GM23248 (cell line): ENCODE measurements at places on chromosomes 7 and 10. TPM values are rescaled to one million over a fixed set of nuclear protein-coding genes. Genes with fewer than 3 reads are reported as not detected.

The CYP26C1 gene
- not detected in 2 replicates for polyA plus RNA-seq

The CLDN3 gene
- not detected in 2 replicates for polyA plus RNA-seq

The OPN4 gene
- not detected in 2 replicates for polyA plus RNA-seq

DNA sequence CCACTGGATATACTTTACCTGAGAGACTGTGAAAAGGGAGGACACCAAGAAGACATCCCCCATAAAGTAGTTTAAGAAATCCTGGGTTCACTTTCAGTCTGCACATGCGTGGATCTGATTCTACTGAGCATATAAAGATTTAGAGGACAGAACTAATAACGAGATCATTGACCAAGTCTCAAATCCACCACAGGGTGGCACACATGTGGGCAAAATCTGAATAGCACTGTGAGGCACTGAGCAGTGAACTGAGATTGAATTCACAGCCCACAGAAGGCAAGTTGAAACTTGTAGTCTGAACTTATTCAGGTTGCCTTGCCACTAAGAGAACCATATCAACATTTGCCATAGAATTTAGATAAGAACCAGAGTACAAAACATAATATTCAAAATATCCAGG, 818.6 kb downstream of the GRID1 start:
- DNase-seq = peak; percentile 24

DNA sequence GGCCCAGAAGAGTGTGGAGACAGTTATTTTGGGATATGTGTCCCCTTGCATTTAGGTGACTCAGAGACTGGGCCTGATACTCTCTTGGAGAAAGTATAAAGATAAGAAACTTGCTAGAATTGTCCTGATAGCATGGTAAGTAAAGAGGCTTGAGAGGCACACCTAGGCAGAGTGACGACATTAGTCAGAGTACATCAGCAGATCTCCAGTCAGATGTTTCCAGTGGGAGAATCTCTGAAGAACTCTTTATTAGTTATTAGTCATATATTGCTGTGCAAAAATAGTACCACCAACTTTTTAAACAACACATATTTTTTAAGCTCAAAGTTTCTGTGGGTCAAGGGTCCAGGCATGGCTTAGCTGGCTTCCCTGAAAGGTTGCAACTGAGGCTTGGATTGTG, 182.6 kb downstream of the NEBL start:
- DNase-seq = no peak

DNA sequence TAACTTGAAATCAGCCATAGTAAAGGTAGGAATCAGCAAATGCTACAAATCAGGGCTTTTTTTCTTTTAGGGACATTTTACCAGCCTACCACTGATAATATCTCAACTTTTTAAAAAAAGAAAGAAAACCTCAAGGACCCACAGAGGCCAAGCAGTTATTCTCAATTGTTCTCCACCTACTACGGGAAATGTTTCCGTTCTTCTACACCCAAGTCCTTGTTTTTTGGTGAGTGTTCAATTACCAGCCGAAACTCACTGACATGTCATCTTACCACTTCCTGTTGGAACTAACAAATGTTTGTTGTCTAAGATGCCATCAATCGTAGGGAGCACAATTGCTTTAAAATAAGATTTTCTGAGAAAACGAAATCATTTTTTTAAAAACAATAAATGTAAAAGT, 50.2 kb upstream of the CDK1 start:
- DNase-seq = no peak

GRCh38 chr10:86506062-86506461, 15.5 kb downstream of the WAPL start:
- DNase-seq = no peak

GRCh38 chr10:77236700-77237099, 400.9 kb downstream of the KCNMA1 start:
- DNase-seq = peak; percentile 53

DNA sequence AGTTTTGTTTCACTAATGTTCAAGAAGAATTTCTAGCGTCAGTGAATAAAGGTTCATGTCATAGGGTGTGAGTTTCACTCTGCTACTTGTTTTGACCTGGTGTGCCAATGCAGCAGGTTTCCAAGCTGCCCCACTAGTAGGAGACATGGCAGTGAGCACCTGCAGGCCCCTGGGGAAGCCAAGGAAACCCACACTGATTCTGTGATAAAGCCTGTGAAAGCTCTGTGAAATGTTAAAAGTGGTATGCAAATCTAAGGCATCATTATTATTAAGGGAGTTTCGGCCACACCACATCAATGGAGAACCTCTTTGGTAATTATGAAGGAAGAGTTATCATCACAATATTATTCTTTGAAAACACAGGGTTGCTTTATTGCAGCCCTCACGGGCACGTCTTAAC, 46.4 kb downstream of the ABCB5 start:
- DNase-seq = no peak

- peak; percentile 72 for DNase-seq
These were observed 3.0 kb downstream of the DDIT4 start for GRCh38 chr10:72276421-72277339.

DNA sequence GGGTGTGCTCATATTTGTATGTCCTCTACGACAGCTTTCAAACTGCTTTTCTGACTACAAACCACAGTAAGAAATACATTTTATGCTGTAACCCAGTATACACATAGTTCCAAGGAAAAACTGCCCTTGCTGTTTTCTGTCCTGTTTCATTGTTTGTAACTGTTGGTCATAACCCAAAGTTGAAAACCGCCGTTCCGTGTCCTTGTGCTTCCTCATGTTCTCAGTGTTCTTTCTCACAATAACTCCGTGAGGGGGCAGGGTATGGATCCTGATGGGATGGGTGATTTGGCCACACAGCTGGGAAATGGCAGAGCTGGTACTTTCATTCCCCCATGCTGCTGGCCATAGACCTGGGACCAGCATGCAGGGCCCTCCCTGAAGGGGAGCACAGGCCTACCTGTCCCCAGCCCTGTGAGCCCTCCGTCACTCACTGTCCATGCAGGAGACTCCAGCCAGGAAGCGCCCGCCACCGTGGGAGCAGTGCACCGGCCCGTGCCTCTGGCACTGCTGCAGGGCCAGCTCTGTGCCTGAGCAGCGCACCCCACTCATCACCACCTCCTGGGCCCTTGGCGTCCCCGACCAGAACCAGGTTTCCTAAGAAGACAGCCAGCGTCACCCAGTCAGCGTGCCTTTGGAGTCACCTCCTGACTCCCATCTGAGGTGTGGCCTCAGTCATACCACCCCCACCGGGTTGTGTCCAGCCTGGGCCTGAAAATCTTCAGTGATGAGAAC, 12.7 kb downstream of the LOXL4 start:
- no peak for DNase-seq

DNA sequence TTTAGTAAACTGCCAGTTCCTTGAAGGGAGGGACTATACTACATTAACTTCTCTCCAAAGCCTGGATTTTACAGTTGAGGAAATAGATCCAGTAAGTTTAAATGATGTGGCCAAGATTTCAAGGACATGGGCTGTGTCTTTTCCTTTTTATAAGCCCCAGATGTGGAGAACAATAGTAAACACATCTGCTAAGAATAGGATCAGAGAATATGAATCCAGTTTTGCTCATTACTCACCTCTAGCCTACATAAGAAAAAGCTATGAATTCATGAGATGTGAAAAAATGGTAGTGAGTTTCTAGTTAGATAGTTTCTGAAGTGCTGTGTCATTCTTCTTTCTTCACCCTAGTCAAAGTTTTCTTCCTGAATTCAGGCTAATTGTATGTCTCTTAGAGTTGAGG, 38.6 kb downstream of the MAGI2 start:
- DNase-seq = peak; percentile 29

DNA sequence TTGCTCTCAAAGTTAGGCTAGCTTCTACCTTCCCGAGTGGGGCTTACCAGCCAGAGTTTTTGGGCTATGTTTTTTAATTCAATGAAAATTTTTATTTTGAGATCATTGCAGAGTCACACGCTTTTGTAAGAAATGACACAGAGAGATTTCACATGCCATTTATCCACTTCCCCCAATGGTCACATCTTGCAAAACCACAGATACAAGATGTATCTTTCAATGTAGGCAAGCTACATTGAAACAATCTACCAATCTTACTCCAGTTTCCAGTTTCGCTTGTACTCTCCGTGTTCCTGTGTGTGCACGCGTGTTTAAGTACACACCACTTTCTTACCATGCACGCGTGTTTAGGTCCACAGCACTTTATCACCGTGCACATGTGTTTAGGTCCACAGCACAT, 89.4 kb upstream of the LEP start:
- DNase-seq = no peak

DNA sequence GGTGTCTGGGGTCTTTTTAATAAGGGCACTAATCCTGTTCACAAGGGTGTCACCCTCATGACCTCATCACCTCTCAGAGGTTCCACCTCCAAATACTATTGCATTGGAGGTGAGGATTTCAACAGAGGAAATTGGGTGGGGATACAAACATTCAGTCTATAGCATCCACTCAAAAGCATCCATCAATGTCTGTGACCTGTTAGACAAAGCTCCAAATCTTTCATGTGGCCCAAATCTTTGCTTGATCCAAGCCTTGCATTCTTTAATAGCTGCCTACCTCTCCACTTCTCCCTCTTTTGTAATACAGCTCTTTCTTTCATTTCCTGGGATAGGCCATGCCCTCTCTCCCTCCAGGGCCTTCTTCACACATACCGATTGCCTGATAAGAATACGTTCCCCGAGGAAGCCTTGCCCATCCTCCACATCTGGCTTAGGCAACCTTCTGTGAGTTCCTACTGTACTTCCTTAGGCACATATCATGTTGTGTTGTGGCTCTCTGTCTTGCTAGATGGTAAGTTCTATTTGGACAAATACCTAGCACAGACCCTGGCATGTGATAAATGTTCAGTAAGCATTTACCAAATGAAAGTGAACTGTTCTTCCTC, 66.1 kb downstream of the CREM start:
- DNase-seq = no peak

DNA sequence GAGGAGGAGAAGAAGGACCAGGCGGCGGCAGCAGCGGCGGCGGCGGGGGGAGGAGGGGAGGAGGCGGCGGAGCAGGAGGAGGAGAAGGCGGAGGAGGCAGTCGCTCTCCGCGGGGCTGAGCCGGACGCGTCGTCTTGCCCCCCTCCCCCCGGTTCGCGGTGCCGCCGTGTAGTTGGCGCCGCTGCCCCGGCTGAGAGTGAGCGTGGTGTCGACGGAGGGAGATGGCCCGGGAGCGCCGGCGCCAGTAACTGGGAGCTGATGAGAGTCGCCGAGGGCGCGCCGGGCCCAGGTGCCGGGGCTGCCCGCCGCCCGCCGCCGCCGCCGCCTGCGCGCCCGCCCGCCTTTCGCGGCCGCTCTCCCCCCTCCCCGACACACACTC, 257 bp downstream of the WAC start:
- DNase-seq = no peak

GRCh38 chr7:95526128-95526738, 40.5 kb downstream of the ASB4 start:
- DNase-seq = no peak

- DNase-seq = peak; percentile 66
These were observed 137.6 kb downstream of the C10orf105 start for GRCh38 chr10:71582019-71582418.

DNA sequence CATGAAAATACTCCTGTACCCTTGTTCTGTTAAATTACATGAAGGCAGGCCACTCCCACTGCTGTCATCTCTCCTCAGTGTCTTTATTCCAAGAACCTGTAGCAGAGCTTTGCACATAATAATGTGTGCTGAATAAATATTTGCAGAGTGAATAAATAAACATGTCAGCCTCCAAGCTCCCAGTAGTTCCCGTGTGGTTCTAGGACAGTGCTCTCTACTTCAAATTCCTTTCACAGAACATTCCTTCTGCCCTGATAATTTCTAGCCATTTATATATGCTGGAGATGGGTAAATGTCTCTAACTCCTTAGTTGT, 20.3 kb upstream of the HYAL4 start:
- no peak for DNase-seq

- DNase-seq = no peak
These were observed 117.1 kb downstream of the AOAH start for GRCh38 chr7:36606976-36607720.

DNA sequence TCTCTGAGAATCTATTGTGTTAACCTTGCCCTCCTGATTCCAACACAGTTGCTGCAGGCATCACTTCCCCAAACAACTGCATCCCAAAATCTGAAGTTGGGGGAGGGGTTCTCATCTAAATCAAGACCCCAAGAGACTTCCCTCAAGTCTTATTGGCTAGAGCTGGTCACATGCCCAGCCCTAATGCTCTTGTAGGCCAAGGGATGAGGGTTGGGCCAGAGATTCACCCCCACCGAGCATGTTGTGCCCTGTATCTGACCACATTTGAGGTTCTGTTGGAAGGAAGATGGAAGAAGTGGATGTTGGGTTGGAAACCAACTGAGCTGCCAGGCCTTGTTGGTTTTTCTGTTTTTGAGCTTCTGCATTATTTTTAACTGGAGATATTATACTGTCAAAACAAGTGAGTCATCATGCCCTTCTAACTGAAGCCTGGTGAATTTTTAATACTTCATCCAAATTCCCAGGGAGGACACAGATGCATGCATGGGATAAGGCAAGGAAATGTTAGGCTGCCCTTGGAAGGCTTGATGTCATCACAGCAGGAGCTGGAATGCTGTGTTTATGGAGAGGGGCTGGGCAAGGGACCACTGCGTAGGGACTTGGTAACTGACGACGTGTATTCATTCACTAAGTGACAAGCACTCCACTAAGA, 68.6 kb upstream of the CACUL1 start:
- DNase-seq = no peak

GRCh38 chr7:27121684-27122076, 8.9 kb downstream of the HOXA4 start:
- no peak for DNase-seq

- no peak for DNase-seq
These were observed 40.1 kb downstream of the HHEX start for GRCh38 chr10:92729886-92730285.

GRCh38 chr10:15374566-15374965, 3.5 kb upstream of the FAM171A1 start:
- no peak for DNase-seq

- DNase-seq = no peak
These were observed 21.9 kb downstream of the ADAP1 start for GRCh38 chr7:932651-932975.

DNA sequence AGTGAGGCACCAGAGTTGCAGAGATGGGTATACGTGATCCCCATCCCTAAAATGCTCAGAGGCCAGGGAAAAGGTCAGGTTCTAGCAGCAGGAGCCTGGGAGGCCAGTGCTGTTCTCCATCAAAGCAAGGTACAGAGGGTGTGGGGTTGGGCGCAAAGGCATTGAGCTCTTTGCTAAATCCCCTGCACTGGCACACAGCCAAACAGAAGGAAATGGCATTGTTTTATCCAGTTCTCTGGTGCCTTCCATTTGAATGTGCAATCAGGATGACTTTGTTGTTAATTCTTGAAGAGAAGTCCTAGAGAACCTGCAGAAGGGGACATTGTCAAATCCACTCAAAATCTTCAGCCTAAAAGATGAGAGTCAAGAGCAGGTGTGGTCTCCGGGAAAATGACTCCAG, 111.3 kb upstream of the CHST15 start:
- no peak for DNase-seq

GRCh38 chr10:31268444-31269303, 50.3 kb upstream of the ZEB1 start:
- no peak for DNase-seq

- peak; percentile 7 for DNase-seq
These were observed 218.5 kb downstream of the TCF7L2 start for GRCh38 chr10:113168584-113168983.

GRCh38 chr10:48625826-48626134, 20.9 kb upstream of the ARHGAP22 start:
- no peak for DNase-seq
